T-helper 2 cell treated with Interferon-gamma antibody and Interleukin-4, amounts not matched to agents 5 μg/mL and 100 μg/mL, for 36 hours (primary cell): ENCODE measurements at places on chromosomes 1 and 21.
A peak's percentile ranks its signal among the peaks of the same experiment; 100 is the strongest.

GRCh38 chr1:95407131-95407885, 173.3 kb downstream of the RWDD3 start:
- no peaks in the 10 kb centered on the region for H3K36me3 ChIP-seq
- no peaks in the 10 kb centered on the region for H3K4me1 ChIP-seq
- DNase-seq = no peak
- H3K27ac ChIP-seq = no peak overlapping the region

GRCh38 chr1:236363237-236363636, 30.8 kb upstream of the EDARADD start:
- no peak overlapping the region for H3K27ac ChIP-seq
- no peaks in the 10 kb centered on the region for H3K4me1 ChIP-seq
- no peak for DNase-seq
- H3K36me3 ChIP-seq = no peaks in the 10 kb centered on the region

GRCh38 chr1:61462628-61463027, 262.3 kb downstream of the TM2D1 start:
- DNase-seq = no peak
- H3K4me3 ChIP-seq = no peak overlapping the region
- no peak overlapping the region for H3K27ac ChIP-seq
- peaks cover 6% of the 10 kb centered on the region for H3K27me3 ChIP-seq
- H3K36me3 ChIP-seq = no peaks in the 10 kb centered on the region

- no peaks in the 10 kb centered on the region for H3K4me1 ChIP-seq
- no peak overlapping the region for H3K4me3 ChIP-seq
- peaks cover 24% of the 10 kb centered on the region for H3K27me3 ChIP-seq
- H3K27ac ChIP-seq = no peak overlapping the region
- DNase-seq = no peak
- H3K36me3 ChIP-seq = no peaks in the 10 kb centered on the region
These were observed 24.7 kb downstream of the MPZ start for GRCh38 chr1:161285113-161285512.

- H3K4me3 ChIP-seq = peak within 1 kb of the TSS; percentile 77
- no peak within 1 kb of the TSS for H3K27ac ChIP-seq
- H3K36me3 ChIP-seq = no peaks in the 10 kb centered on the region
These were observed at the start of gene ZFYVE9 for GRCh38 chr1:52141513-52142219. Gene ZFYVE9, plus strand, starts transcription at chr1:52142089. Its CDS starts 91,118 bp downstream, at chr1:52233207.

DNA sequence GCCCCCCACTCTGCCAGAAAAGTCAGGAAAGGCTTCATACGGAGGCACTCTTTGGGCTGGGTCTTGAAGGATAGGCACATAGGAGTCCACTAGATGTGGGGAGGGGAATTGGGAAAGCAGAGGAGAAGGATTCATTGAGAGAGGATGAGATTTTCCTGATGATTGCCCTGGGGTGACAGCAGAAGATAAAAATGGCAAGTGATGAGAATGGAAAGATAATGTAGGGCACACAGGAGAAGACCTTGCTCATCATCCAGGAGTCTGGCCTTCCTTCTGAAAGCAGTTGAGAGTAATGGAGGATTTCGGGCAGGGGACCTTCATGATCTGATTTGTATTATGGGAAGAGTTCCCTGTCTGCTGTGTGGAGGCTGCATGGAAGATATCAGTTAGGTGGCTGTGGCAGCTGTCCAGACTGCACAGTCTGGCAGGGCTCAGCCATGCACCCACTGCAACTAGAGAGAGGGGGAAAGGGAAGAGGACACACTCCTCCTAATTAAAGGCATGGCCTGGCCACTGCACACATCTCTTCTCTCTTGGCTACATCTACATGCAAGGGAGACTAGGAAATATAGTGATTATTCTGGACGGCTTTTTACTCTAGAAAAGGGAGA, 9.6 kb upstream of the FABP3 start:
- H3K4me3 ChIP-seq = no peak overlapping the region
- H3K4me1 ChIP-seq = no peaks in the 10 kb centered on the region
- H3K27me3 ChIP-seq = peaks cover 6% of the 10 kb centered on the region
- DNase-seq = no peak
- H3K27ac ChIP-seq = no peak overlapping the region

- H3K36me3 ChIP-seq = no peaks in the 10 kb centered on the region
- H3K4me1 ChIP-seq = no peaks in the 10 kb centered on the region
- no peaks in the 10 kb centered on the region for H3K27me3 ChIP-seq
- no peak overlapping the region for H3K4me3 ChIP-seq
- H3K27ac ChIP-seq = no peak overlapping the region
- DNase-seq = no peak
These were observed 36.5 kb upstream of the AGBL4 start for GRCh38 chr1:50060279-50060678.

DNA sequence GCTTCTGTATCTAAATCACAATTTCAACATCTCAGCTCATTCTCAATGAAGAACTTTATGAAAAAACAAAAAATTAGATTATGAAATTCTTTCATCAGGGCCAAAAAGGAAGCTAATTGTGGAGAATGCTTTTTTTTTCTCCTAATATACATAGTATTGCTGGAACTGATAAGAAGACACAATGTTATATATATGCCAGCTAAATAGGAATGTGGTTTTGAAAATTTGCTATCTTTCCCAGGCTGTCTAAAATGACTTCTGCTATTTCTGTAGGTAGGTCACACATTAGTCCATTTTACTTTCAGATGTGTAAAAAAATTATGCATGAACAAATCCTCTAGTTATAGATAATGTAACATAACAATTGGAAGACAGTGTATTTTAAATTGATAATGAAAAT, 732.9 kb downstream of the RWDD3 start:
- no peaks in the 10 kb centered on the region for H3K36me3 ChIP-seq
- H3K27ac ChIP-seq = no peak overlapping the region
- H3K4me3 ChIP-seq = no peak overlapping the region
- no peaks in the 10 kb centered on the region for H3K27me3 ChIP-seq
- no peaks in the 10 kb centered on the region for H3K4me1 ChIP-seq

- no peaks in the 10 kb centered on the region for H3K27me3 ChIP-seq
- H3K4me1 ChIP-seq = no peaks in the 10 kb centered on the region
- peaks cover 12% of the 10 kb centered on the region for H3K36me3 ChIP-seq
- no peak for DNase-seq
- no peak overlapping the region for H3K4me3 ChIP-seq
These were observed 36.7 kb upstream of the TMEM222 start for GRCh38 chr1:27285274-27285660.

DNA sequence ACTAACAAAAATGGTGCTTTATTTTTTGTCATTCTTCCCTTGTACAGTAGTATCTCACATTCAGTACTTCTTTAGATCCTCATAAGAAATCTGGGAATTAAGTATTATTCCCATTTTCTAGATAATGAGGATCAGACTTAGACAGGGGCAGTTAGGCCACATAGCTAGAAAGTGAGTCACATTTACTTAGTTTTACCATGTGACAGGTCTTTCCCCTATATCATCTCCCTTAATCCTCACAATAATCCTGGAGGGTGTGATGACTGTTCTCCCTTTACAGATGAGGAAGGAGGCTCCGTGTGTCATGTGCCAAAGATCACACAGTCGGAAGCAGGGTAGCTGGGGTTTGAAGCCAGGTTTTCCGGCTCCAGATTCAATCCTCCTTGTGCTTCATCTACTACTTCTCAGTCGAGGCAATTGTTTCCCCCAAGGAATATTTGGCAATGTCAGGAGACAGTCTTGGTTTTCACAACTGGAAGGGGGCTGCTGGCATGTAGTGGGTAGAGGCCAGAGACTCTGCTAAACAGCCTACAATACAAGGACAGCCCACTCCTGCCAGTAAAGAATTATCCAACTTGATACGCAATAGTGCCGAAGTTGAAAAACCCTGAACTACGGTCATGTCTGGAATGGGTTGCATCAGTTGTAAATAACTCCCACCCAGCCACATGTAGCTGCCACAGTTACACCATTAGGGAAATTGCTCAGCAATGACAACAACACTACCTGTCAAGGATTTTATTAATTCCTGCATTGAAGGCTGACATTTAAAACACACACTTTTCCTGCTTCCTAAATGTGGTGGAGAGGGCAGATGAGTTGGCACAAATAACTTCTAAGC, 54.5 kb downstream of the C8B start:
- no peak overlapping the region for H3K27ac ChIP-seq
- H3K4me1 ChIP-seq = peaks cover 2% of the 10 kb centered on the region
- no peaks in the 10 kb centered on the region for H3K36me3 ChIP-seq
- no peak overlapping the region for H3K4me3 ChIP-seq

GRCh38 chr1:30159015-30159414, 564.4 kb downstream of the MATN1 start:
- H3K27ac ChIP-seq = no peak overlapping the region
- H3K36me3 ChIP-seq = no peaks in the 10 kb centered on the region
- H3K27me3 ChIP-seq = peaks cover 11% of the 10 kb centered on the region
- no peak for DNase-seq
- no peak overlapping the region for H3K4me3 ChIP-seq

GRCh38 chr1:234862360-234862943, 252.5 kb upstream of the IRF2BP2 start:
- H3K4me1 ChIP-seq = peaks cover 19% of the 10 kb centered on the region
- H3K4me3 ChIP-seq = no peak overlapping the region
- H3K36me3 ChIP-seq = no peaks in the 10 kb centered on the region
- no peak for DNase-seq

DNA sequence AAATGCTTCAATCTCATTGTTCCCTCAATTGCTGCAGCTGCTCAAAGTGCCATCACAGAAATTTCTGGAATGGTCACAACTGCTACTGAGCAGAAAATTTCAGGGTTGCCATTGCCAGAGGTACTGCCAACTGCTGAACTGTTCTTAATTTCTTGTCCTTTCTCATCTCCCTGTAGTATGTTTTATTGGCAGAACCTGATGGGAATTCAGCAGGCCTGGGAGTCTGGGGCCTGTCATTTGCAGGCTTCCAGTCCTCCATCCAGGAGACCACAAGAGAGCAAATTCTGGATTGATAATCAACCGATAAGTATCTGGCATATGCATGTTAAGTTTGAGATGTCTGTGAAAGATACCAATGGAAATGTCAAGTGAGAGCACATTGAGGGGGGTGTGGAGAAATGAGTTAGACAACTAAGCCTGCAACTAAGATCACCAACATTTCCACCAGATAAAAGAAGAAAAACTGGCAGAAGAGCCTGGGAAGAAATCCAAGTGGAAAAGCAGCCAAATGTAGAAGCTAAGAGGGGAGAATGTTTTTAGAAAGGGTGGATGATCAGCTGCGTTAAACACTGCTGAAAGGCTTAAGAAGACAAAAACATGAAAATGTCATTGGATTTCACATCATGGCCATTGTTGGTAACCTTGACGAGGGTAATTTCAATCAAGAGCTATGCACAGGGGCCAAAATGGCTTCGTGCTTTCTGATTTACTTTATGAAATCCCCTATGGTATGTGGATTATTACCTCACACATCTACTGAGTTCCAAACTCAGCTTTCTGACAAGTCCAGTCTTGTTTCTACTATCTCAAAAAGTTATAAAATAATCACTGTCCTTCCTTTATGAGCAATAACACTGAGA, 648.1 kb downstream of the PLPP3 start:
- DNase-seq = no peak
- no peaks in the 10 kb centered on the region for H3K36me3 ChIP-seq
- H3K4me1 ChIP-seq = no peaks in the 10 kb centered on the region
- no peak overlapping the region for H3K4me3 ChIP-seq

DNA sequence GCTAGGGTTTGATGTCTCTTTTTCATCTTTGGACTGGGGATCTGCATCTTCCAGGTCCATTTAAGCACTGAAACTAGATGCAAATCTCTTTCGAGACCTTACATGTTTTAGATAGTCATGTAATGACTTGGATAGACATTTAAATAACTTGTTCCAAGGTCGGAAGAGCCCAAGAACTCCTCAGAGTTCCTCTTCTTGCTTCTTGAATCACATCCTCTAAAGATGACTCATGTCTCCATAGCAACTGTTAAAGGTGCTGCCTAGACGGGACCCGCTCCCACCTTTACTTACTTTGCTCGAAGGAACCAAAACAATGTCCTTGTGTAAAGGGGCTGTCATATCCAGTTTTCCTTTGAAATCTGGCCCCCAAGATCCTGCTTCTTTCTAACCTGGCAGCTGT, 130.0 kb downstream of the EDEM3 start:
- DNase-seq = no peak
- H3K27ac ChIP-seq = no peak overlapping the region
- H3K27me3 ChIP-seq = no peaks in the 10 kb centered on the region

GRCh38 chr1:204414016-204414415, 2.4 kb upstream of the PPP1R15B start:
- H3K27ac ChIP-seq = peak overlapping the region; percentile 13
- H3K4me3 ChIP-seq = no peak overlapping the region
- H3K27me3 ChIP-seq = no peaks in the 10 kb centered on the region
- H3K4me1 ChIP-seq = peaks cover 24% of the 10 kb centered on the region
- peaks cover 25% of the 10 kb centered on the region for H3K36me3 ChIP-seq

DNA sequence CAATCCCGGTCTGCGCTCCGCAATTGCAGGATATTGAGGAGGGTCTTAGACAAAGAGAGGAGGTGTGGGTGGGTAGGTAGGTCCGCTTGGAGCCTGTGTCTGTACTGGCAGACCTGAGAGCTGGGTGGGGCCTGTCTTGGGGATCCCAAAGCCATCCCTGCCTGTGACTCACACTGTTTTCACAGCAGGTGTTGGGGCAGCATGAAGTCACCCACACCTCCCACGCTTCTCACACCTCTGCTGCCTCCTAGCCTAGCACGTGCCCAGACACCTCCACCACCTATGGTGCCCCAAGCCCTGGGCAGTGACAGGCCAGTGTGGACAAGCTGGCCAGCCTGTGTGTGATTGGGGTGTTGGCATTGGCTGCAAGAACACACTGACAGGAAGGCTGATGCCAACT, 65.7 kb upstream of the ECE1 start:
- H3K27me3 ChIP-seq = peaks cover 8% of the 10 kb centered on the region
- DNase-seq = no peak
- no peak overlapping the region for H3K27ac ChIP-seq
- H3K4me1 ChIP-seq = no peaks in the 10 kb centered on the region
- no peak overlapping the region for H3K4me3 ChIP-seq

GRCh38 chr1:6218375-6219164, 12.7 kb downstream of the RNF207 start:
- no peaks in the 10 kb centered on the region for H3K4me1 ChIP-seq
- H3K27ac ChIP-seq = no peak overlapping the region
- H3K27me3 ChIP-seq = no peaks in the 10 kb centered on the region
- no peak for DNase-seq
- H3K4me3 ChIP-seq = no peak overlapping the region

DNA sequence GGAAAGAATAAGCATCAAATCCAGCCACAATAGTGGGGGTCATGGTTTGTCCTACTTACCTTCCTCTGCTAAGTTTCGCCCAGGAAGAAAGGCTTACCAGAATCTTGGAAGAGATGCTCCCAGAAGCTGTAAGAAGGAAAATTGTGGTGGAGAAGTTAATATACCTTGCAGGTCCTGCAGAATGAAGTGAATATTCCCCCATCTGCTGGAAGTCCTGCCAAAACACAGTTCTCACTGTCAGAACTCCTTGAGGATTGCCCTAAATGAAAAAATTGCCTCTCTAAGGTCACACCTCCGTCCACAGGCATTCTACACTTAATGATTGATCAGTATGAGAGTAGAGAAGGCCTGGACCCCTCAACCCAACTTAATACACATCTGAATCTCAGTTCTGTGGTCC, 78.4 kb upstream of the RGS21 start:
- H3K36me3 ChIP-seq = no peaks in the 10 kb centered on the region
- no peak overlapping the region for H3K27ac ChIP-seq
- no peak for DNase-seq
- H3K4me3 ChIP-seq = no peak overlapping the region
